OCI-M1 (cell line): ENCODE measurements at places on chromosomes 5 and 9.

- DNase-seq, result no peak
Measured at GRCh38 chr5:9395706-9396105, 150.2 kb downstream of the SEMA5A start.

DNA sequence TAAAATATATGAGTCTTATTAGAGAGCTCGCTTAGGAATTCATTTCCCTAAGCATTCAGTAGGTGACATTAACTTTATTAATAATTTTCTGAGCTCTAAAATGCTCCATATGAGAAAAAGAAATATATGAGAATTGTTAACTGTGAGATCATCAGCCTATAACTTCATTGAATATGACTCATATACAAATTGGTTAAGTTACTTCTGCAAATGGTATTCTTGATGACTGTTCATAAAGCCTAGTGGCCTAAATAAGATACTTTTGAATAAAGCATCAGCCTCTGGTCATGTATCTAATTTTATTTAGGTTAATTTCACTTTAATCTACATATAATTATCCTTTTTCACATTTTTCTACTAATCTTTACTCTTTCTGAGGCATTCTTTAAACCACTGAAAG lies 710.2 kb upstream of the ACO1 start:
- DNase-seq, result peak; percentile 5

GRCh38 chr5:157342822-157343402 lies 77.0 kb downstream of the CYFIP2 start:
- DNase-seq, result peak; percentile 59

DNA sequence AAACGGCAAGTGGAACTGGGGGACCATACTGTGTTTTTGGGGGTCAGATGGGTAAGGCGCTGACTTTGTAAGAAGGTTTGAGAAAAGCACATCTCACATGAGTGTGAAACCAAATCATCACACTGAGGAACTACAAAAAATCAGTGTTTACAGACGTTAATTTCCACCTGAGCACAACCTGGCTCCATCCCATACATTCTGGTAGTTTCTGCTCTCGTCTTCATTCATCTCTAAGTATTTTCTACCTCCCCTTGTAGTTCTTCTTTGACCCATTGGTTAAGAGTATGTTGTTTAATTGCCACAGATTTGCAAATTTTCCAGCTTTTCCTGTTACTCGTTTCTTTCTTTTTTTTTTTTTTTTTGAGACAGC lies 8.9 kb upstream of the DPP7 start:
- no peak for DNase-seq

GRCh38 chr5:143819716-143820115 lies 7.8 kb downstream of the HMHB1 start:
- no peak for DNase-seq

DNA sequence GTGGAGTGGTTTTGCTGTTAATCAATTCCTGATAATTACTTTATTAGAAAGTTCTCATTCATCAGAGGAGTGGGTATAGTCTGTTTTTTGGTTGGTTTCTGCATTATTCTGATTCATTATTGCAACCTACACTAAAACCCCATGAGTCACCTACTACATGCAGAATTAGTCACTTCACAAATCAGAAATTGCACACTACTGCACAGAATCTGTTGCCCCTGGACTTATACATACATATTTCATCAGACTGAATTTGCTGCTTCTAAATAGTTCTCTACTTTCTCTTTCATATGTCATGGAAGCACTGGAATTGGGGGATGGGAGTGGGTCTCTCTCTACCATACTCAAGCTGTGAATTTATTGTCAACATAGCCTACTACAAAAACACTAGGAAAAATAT lies 585.1 kb downstream of the DNAH5 start:
- DNase-seq, result no peak
